ENCODE measurements at places on chromosomes 11 and 22.

GRCh38 chr22:36153501-36154422, 6.8 kb downstream of the APOL3 start:
- no peak for DNase-seq

DNA sequence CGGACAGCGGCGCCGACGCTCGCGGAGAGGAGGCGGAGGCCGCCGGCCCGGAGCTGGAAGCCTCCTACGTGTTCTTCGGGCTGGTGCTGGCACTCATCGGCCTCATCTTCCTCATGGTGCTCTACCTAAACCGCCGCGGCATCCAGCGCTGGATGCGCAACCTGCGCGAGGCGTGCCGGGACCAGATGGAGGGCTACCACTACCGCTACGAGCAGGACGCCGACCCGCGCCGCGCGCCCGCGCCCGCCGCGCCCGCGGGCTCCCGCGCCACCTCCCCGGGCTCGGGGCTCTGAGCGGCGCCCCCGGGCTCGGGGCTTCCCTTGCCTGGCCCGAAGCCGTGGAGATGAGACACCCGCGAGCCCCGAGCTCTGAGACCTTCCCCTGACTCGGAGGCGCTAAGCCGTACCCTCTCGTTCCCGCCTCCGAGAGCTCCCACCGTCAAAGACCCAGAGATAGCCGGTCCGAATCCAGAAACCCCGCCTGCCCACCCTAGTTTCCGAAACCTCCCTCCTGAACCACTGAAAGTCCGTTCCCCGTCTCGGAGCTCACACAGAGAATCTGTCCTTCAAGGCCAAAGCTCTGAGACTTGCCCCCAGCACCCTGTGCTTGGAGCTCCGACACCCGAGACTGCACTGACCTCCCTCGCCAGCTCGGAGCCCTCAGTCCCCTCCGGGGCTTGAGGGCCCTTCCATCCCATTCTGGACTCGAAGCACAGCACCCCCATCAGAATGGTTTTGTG, 1.5 kb downstream of the TPBGL start:
- no peak for DNase-seq

DNA sequence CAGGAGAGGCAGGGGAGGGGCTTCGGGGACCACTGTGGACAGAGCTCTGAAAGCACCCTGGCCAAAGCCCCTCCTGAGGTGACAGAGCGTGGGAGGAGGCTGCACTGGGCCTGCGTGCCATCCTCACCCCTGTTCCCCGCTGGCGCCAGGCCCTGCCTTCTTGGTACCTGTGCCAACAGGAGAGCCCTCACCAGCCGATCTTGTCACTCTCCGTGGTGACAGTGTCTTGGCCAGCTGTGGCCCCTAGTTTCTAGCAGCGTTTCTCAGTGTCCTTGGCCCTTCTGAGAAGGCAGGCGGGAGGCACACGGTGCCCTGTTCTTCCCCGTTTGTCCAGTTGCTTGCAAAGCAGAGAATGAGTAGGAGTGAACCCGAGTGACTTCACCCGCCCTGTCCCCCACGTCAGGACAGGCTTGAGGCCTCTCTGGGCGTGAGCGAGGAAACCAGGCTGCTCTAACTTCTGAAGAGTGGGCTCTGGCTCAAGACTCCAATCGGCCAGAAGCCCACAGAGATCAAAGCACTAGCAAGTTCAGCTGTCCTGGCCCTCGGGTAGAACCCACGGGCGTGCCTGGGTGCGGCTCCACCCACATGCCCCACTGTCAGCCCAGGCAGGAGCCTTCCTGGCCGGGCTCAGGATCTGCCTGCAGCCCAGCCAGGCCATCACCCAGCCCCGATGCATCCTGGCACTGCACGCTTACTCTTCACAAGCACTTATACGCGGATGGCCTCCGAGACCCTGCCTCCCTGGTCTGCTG, 60.2 kb upstream of the EMID1 start:
- no peak for DNase-seq

- DNase-seq: no peak
These were observed 1086.3 kb downstream of the FAM181B start for GRCh38 chr11:81647374-81647773.

DNA sequence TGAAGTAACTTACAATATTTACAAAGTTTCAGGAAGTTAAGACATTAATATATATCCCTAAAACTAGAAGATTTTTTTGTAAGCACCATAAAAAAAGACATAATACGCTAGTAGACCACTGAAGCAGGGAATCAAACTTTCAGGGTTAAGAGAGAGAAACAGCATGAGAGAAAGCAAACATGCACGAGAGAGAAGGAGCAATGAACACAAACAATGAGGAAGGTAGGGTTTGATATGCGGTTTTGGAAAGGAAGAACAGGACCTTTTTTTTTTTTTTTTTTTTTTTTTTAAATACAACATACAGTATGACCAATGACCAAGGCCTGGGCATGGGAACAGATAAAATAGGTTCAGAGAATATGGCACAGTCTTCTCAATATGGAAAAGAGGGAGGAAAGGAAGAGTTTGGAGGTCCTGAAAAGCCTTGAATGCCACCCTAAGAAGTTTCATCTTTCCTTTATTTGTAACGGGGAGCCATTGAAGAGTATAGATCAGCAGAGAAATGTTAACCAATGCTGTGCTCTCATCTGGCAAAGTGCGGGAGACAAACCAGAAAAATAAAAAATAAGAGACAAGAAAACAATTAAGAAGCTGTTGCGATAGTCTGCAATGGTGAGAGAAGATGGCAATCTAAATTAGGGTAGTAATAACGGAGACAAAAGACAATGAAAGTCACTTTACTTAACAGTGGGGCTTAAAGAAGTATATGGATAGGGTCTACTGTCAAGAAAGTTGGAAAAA, 101.0 kb downstream of the USP35 start:
- DNase-seq: no peak

DNA sequence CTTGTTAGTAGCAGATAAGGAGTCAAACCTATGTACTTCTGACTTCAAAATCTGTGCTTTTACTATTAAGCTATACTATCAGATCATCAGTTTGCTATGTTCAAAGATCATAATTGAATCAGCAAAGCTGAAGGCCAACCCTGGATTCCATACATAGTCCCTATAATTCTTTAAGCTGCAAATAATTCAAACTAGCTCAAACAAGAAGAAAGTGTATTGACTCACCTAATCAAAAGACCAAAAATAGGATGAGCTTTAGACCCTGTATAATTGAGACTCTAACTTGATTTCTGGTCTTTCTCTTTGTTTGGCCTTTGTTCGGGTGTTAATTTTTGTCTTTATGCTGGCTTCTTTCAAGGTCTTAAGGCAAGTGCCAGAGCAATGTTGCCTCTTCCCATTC, 213.7 kb downstream of the CWF19L2 start:
- DNase-seq: no peak

- peak; percentile 80 for DNase-seq
These were observed at the start of gene SHISA8 for GRCh38 chr22:41915035-41915785. SHISA8 (minus strand) TSS chr22:41915074; CDS start chr22:41914667, 407 bp downstream.

- no peak for DNase-seq
These were observed 873.8 kb downstream of the BRD1 start for GRCh38 chr22:48953830-48954229.

DNA sequence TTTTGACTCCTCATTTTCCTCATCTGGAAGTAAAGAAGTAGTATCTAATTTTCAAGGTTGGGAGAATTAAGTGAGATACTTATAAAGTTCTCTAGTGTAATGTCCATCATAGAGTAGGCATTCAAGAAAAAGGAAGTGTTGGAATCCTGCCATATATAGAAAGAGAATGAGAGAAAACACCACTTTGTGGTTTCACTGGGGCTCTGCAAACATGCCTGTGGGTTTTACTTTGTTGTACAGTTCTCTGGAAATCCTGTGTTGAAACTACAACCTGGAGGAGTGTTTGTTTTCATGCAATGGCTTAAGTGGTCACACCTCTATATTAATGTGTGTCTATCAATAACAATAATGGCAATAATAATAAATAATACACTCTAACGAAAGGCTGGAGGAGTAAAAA, 741.7 kb downstream of the NELL1 start:
- DNase-seq: no peak

- no peak for DNase-seq
These were observed 402.4 kb upstream of the DDI1 start for GRCh38 chr11:103633819-103634590.

DNA sequence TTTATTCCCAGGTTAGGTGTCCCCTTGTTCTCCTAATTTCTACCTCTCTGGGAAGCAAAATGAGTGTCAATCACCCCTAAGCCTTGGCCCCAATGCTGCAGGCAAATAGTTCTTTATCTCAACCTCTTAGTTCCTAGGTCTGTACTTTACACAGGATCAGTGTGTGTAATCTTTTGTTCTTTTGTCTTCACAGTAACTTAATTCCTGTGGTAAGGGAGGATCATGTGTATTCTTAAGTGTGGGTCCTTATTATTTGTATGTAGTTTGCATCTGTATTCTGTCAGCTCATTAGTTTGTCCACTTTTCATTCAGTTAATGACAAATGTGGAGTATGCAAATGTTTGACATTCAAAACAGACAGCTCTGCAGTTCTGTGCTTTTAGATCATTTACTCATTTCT, 166.7 kb downstream of the FAT3 start:
- DNase-seq: no peak

DNA sequence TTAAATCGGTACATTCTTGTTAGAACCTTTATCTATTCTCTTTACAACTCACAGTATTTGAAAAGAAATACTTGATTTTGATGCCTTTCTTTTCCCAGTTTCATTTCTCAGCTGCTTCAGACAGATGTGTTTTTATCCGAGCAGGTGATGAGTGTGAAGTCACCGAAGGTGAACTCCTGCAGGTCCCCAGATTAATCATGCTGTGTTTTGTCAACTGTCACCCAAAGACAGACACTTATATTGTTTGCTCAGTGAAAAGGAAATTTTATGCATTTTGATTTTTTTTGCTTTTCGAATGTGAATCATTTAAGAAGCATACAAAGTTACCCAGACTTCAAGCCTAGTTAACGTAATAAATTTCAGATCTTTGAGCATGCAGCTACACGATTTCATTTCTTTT, 7.8 kb upstream of the TMPRSS13 start:
- no peak for DNase-seq

- DNase-seq: no peak
These were observed 15.5 kb upstream of the OR5M11 start for GRCh38 chr11:56558574-56558973.

DNA sequence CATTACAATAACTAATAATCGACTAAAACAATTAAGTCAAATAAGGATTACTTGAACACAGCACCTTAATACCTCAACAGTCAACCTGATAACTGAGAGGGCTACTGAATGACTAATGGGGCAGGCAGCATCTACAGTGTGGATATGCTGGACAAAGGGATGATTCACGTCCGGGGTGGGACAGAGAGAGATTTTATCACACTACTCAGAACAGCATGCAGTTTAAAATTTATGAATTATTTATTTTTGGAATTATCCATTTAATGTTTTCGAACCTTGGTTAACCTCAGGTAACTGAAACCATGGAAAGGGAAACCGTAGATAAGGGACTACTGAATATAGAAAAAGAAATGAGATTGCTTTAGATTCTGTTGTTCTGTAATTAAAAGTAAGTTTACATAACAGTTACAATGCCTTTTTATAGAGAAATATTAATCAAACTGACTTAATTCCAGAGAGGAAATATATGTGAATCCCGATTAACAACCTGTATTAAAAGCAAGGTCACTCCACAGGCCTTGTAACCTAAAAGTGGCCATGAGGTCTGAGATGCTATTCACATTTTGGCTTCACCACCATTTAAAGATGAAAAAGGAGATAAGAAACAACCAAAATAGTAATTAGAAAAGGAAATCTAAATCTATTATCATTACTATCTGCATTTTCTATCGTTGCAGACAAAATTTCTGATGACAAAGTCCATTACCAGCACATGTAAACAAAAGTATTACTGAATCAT, 119.0 kb upstream of the TP53AIP1 start:
- no peak for DNase-seq

- no peak for DNase-seq
These were observed 28.4 kb upstream of the FADD start for GRCh38 chr11:70174547-70175235.
